ENCODE measurements at places on chromosomes 13 and 19.

DNA sequence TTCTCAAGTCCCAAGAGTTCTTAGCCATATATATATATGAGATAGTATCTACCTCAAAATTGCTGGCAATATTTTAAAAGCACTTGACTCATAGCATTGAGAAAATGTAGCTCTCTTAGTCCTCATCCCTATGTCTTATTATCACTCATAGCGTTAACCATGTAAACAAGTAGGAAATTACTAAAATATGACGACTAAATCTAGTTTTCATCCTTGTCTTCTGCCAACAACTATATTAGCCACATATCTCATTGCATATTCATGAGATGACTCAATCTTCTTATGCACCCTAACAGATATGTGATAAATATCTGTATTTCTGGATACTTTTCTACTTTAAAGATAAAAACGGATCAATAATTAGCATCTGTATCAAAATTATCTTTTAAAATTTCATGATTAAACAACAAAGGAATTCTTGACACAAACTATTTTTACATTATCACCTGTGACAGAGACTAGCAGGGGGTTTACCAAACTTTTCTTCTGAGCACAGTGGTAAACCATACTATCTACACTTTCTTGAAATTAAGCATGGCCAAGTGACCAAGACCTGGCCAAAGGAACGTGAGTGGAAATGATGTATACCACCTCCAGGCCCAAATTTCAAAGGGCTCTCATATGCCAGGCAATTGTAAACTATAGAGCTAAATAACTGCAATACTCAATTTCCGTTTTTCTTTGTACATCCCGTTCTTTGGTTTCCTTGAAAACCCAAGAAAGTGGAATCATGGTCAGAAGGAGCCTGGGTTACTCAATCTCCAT lies 45.7 kb downstream of the ZC3H13 start:
- DNase-seq, result no peak

GRCh38 chr13:111506125-111506524 lies 185.7 kb downstream of the TEX29 start:
- no peak for DNase-seq

DNA sequence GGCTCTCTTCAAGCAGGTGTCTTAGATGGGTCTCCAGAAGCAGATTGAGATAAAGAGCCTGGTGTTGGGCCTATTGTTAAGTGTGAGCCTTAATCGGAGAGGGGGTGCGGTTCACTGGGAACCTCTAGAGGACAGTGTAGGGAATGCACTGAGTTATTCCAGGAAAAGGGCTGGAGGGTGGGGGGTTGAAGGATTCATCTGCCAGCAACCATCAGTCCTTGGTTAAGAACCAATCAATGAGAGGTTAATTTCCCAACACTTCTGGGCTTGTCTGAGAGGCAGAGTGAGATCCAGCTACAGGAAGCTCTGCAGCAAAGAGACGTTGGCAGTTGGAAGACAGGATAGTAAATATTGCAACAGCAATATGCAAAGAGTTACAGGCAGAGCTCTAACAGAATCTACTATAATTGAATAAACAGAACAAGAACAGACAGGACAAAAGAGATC lies 28.7 kb downstream of the CYP4F2 start:
- no peak for DNase-seq

DNA sequence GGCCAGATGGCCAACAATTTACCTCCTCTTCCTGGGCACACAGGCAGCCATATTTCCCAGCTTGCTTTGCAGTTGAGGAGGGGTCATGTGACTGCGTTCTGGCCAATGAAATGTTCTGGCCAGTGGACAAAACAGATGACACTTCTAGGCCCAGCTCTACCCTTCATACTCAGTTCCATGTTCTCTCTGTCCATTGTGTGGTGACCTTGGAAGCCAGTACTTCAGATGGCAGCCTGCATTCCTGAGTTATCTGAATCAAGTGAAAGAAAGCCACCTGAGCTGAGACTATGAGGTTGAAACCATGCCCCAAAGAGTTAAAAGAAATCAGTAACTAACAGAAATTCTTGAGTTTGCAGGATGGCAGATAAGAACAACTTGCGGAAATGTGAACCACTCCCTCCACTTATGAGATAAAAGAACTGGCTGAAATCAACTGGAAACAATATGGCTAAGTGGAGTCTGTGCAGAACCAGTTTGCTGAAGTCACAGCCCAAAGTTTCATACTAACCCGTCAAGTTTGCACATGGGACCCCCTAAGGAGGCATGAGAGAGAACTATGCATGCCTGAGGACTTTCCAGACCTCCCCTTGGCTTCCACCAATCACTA lies 8.1 kb downstream of the FAM187B start:
- no peak for DNase-seq

DNA sequence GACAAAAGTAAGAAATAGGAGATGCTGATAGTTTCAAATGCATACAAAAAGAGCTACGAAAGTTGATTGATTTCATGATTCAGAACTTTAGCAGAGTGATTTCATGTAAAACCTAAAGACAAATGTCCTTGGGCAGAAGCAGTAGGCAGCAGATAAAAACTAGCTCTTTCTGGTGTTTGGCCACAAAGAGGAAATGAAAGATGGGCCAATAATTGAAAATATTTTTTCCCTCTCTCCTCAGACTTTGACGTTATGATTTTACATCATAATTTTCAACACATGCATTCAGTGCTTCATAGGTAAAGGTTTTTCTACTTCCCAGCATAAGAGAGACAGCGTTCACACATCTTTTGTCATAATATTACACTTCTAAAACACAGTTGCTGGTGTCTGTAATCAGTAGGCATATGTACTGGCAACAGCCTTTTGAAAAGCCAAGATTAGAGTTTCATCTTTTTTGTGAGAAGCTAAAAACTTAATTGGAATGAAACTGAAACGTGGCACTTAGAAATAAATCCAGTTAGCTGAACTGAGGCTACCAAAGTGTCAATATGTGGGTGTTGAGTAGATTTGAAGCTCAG lies 9.3 kb downstream of the SCEL start:
- DNase-seq, result no peak

- DNase-seq, result peak; percentile 22
Observed at GRCh38 chr19:343941-344624, 513 bp downstream of the MIER2 start.

DNA sequence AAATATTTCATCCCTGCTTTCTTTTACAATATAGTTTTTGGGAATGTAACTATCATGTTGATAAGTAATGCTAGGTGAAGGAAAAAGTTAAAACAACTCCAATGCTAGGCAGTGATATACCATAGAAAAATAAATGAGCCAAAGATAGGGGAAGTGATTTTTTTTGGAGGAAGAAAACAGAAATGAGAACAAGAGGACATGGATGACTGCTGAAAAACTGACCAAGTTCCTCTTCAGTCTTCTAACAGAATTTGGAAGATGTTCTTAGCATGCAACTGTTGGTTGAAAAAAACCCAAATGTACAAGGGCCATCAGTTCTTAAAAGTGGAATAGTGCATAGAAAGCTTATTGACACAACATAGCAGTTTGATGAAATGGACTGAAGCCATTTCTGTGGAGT lies 262.5 kb upstream of the STARD13 start:
- no peak for DNase-seq

- DNase-seq, result no peak
Observed at GRCh38 chr13:83229574-83230305, 652.5 kb downstream of the SLITRK1 start.

- DNase-seq, result no peak
Observed at GRCh38 chr19:5128251-5128935, 159.5 kb downstream of the KDM4B start.

DNA sequence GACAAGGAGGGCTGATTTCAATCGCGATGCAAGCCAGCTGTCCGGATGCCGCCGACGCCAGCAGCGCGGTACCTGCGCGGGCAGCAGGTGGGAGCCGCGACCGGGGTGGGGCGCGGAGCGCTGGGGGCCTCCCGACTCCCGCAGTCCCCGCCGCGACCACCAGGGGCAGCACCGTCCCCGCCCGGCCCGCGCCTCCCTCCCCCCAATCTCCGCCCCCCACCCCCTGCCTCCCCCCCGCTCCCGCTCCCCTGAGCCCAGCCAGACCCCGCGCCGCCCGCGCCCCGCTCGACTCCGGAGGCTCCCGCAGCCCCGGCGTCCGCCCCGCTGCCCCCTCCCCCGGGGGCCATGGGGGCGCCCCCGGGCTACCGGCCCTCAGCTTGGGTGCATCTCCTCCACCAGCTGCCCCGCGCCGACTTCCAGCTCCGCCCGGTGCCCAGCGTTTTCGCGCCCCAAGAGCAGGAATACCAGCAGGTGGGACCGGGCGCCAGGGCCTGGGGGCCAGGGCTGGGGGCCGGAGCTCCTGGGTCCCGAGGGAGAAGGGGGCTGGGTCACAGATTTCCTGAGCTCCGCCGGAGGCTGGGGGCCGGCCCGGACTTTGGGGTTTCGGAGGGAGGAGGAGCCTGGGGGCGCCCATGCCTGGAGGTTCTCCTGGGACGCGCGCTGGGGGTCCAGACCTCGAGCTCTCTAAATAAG lies at the start of gene TTYH1:
TSS of gene TTYH1 (plus strand) at position 257 of the 693 bp plus-strand sequence. CDS start at position 346, 89 bp downstream.
- peak; percentile 42 for DNase-seq

GRCh38 chr13:34139660-34140227 lies 321.8 kb downstream of the RFC3 start:
- DNase-seq, result no peak

DNA sequence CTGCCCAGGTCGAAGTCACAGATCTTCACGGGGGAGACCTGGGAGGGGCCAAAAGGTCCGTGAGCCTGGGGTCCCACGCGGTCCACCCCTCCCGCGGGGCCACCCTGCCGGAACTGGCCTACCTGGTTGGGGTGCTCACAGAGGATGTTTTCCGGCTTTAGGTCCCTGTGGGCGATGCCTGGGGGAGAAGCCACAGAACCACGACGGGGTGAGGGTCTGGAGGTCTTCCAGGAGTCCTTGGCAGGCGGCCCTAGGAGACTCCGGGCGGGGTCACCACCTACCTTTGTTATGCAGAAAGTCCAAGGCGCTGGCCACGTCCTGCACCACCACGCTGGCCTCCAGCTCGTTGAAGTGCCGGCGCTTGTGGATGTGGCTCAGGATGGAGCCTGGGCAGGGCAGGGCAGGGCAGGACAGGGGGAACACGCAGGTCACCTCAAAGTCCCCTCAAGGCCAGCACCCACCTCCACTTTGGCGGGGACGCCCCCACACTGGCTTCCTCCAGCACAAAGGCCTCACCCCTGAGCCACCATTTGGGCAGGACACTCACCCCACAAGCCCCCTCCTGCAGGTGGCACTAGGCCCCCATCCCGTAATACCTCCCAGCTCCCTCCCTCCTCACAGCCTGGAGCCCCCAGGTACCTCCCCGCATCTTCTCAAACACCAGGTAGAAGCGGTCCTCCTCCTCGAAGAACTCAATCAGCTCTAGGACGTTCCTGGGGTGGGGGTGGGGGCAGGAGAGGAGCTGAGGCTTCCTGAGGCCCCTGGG lies 8.4 kb downstream of the MKNK2 start:
- no peak for DNase-seq

GRCh38 chr19:4016486-4016885 lies 8.9 kb downstream of the PIAS4 start:
- DNase-seq, result no peak

DNA sequence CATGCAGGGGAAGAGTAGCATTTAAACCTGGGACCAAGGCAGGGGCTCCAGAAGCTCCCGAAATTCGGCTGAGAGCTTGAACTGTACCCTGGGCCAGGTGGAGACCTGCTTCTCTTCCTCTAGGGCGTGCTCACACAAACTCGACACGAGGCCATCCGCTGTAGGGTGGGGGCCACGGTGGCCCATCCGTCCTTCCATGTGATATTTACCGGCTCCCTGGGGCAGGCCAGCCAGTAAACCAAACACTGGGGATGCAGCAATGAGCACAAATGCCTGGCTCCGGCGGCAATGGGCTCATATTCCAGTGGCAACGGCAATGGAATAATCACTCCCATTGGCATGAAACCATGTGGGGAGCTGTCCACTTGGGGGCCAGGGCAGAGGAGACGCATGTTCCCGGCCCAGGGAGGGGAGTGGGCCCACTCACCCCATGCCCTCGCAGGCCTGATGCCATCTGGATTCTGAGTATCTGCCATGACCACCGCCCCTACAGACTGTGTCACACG lies 10.8 kb downstream of the SH3GL1 start:
- DNase-seq, result no peak

DNA sequence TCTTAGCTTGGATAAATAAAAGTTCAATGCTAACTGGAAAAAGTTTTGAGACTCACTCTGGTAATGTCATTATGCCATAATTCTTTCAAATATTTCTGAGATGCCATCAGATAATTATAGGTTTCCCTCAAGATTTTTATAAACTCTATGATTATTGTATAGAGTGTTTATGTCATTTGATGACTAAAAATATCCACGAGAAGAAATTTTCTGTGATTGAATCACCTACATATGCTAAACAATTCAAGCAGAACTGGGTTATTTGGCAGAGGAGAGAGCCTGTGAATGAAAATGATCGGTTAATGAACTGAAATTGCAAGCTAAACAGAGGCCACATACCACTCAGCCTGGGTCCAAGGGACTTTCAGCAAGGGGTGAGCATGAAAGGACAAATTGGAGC lies 92.6 kb upstream of the TSC22D1 start:
- DNase-seq, result no peak

DNA sequence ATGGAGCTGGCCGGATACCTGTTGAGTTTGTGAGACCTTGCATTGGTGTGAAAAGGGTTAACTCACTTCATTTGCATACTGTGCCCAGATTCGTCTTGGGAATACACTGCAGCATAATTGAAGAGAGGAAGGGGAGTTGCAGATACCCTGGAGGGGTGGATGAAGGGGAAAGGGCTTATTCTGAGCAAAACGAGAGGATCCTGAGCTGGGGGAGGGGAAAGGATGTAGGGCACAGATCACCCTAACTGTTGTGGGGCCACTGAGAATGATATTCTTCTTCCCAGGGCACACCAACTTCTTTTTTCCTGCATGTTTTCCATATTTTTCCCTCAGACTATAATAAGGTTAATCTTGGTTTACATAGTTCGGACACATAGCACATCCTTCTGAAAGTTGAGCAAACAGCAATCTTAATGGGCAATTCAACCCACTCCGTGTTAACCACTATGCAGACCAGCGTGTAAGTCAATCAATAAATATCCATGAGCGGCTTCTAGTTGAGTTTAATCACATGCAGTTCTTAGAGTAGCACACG lies 11.7 kb upstream of the PTPRS start:
- DNase-seq, result no peak

GRCh38 chr13:108083056-108083455 lies 132.3 kb downstream of the LIG4 start:
- no peak for DNase-seq

DNA sequence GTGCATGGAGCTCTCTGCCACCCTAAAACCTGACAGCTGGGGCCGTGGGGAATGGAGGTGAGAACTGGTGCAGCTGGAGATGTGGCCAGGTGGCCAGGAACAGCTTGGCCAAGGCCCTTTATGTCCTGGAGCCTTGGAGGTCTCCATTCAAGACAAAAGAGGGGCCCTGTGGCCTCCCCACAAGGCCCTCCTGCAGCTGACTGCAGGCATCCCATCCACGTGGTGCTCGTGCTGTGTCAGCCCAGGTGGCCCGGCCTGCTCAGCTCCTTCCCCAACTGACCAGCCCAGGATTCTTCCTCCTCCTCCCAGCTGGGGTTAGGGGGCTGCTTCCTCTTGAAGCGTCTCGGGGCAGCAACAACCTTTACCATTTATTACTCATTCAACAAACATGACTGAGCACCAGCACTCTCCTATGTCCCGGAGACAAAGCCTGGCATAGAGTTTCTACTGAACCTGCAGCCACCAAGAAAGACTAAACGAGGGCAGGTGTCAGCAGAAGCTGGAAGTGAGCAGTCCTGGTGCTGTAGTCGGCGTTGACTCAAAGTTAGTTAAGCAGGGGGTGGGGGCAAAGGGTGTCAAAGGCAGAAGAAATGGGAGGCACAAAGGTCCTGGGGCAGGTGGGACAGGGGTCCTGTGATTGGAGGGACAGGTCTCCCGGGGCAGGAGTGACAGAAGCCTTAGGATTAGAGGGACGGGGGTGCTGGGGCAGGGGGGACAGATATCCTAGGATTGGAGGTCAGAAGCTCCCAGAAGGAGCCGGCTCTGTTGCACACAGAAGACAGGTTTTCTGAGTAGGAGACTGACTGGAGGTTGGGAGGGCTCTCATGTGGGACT lies 23.3 kb upstream of the C13orf46 start:
- no peak for DNase-seq
